Fibroblast of skin of left biceps (primary cell): ENCODE measurements at places on chromosomes 11 and 22.

GRCh38 chr11:124122123-124122522 lies 6.9 kb downstream of the VWA5A start:
- DNase-seq = no peak

DNA sequence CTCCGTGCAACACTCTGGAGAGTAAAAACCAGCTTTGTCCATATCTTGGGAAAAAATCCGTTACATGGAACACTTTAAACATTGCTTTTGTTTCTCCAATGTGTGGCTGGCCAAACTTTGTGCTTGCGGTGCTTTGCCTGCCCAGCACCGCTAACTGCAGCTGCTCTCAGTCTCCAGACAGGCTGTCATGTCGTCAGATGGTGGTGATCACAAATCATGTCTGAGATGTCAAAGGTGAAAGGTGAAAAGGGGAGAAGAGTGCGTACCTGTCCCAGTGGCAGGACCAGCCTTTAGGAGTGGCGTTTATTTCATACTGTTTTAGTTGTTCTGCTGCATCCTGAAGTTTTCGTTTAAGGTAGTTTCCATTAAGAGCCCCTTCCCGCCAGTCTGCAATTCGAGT lies 17.1 kb upstream of the AGBL2 start:
- DNase-seq = no peak

DNA sequence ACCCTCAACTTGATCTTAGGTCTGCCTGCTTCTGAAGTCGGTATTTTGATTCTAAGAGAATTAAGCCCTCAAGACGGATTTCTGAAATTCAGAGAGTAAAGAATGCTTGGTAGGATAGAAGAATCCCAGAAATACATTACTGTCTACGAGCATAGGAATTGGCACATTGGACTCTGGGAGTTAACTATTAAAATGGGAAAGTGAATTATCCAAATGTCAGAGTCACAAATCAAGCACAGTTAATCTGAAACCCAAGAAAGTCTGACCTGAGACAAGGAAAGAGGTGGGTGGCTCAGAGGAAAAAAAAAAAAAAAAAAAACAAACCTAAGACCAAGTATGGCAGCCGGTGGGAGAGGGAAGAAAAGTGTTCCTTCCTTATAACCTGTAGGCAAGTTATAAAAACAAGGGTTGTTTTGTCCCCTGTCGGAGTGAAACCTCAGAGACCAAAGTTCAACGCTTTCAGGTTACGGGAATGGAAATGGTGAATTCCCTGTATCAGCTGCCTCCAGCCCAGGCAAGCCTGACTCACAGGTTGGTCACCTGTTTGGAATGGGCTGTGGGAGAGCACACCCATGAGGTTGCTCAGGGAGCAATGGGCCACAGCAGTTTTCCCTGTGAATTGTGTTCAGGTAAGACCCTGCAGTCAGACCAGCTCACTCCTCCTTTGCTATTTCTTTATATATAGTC lies 139.0 kb downstream of the ETS1 start:
- no peak for DNase-seq

DNA sequence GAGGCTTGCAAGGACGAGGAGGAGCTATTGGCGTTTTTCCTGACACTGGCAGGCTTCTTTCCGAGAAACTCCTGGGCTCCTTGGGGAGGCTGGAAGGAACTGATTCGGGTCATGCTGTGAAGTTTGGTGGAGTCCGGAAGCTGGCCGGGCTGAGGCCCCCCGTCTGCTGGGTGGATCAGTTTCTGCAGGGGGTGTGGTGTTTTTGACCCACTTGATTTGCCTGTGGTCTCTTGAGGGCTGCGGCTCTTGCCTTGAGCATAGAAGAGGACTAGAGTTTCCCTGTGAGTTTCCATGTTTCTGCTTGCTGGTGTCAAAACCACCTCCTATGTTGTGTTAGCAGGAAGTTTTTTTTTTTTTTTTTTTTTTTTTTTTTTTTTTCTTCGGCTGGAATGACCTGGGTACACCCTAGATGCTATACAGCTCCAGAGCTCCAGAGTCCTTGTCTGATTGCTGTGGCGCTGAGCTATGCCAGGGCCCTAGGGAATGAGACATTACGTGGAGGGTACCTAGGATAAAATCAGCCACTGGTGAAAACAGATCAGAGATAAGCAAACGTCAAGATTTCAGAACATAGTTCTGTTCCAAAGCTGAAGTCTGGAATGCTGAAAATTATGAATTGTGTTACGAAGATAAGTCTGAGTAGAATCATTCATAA lies 728 bp downstream of the TBC1D22A start:
- DNase-seq = no peak

- no peak for DNase-seq
These were observed 15.7 kb upstream of the VPREB1 start for GRCh38 chr22:22228921-22229320.

DNA sequence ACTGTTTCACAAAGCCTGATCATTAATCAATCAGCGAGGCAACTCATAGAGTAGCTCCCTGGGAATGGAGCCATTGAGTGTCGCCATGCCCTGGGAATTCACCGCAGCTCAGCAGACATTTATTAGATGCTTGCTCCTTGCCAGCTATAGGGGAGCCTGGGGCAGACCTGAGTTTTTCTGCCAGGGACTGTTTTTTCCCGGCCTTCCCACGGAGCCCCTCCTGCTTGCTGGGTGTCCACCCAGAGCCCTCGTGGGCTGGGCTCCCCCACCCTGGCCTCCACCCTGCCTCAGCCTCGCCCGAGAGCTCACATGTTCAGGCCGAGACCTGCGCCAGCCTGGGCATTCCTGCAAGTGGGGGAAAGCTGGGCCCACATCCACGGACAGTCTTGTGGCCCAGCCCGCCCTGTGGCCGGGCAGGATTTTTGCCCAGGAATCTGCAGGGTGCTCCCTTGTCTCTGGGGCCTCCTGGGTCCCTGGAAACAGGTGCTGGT lies 64.9 kb downstream of the SMIM38 start:
- DNase-seq = no peak
